ENCODE measurements at places on chromosomes 16 and 17.

DNA sequence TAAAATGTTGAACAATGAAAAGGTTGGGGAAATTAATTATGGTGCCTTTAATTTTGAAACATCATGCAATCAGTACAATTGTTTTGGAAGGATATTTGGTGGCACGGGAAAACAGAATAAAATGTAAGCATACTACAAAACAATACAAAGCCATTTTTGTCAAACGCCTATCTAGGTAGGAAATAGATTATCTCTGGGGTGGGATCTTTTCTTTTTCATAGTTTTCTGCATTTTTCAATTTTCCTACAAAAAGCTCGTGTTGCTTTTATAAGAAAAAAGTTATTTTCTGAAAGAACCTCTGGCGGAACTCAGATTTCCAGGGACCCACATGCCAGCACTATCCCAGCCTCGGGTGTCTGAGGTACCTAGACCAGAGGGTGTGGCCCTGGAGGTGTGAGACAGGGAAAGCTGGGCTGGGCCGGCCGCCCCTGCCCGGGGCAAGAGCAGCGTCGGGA is 961 bp upstream of the MAP3K3 start:
- no peak for DNase-seq

DNA sequence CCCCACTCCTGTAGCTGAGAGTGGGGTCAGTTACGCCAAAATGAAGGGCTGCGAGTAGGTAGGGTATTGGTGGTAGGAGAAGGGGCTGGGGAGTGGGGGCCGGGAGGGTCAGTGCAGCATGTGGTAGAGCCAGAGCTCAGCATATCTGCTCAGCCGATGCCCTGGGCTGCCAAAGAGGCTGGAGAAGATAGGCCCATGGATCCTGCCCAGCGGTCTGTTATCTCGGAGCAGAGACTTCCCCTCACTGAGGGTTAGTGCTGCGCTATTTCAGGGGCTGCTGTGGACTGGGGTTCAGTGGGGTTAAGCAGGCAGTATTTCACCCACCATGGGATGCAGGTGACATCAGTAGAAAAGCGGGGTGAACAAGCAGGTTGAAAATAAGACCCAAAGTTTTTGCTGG is 19.7 kb downstream of the RHBDL3 start:
- no peak for DNase-seq

GRCh38 chr17:83176623-83177583 is 97.5 kb downstream of the METRNL start:
- no peak for DNase-seq

- DNase-seq = no peak
Observed at GRCh38 chr16:8648877-8649276, 25.5 kb upstream of the ABAT start.

DNA sequence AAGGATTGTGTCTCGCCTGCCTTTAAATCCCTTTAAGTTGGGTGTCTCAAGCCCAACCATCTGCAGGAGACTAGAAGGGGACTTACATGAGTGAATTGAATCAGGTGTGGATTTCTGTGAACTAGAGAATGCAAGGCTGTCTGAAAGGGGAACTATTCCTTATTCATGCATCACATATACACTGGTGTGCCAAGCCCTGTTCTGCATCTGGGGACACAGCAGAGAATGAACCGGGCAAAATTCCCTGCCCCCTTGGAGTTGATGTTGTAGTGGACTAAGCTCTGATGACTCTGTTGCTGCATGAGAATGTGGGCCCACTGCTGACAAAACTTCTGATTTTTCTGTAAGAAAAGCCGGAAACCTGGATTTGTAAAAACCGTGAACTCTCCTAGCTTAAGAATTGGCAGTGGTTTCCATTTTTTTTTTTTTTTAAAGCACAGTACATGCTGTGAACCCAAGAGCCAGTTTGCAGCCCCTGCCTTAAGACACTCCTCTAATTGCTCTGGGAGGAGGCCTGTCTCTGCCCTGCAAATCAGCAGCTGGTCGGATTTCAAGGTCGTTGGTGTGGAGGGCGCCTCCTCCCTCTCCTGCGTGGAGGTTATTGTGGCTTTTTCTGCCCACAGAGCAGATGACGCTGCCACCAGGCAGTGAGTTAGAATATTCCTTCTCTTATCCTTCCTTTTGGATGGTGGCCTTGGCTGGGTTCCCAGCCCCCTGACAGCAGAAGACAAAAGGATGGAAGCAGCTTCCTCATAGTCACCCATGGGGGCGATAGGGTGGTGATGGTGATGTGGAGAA is 131.0 kb downstream of the PRKCB start:
- no peak for DNase-seq

DNA sequence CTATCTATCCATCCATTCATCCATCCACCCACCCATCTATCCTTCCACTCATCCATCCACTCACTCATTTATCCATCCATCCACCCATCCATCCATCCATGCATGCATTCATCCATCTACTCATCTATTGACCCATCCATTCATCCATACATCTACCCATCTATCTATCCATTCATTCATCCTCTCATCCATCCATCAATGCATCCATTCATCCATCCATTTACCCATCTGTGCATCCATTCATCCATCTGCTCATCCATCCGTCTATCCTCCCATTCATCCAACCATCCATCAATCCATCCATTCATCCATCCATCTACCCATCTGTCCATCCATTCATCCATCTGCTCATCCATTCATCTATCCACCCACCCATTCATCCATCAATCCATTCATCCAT is 224.5 kb upstream of the MAF start:
- DNase-seq = no peak

GRCh38 chr16:85720302-85720637 is 30.6 kb downstream of the C16orf74 start:
- no peak for DNase-seq

DNA sequence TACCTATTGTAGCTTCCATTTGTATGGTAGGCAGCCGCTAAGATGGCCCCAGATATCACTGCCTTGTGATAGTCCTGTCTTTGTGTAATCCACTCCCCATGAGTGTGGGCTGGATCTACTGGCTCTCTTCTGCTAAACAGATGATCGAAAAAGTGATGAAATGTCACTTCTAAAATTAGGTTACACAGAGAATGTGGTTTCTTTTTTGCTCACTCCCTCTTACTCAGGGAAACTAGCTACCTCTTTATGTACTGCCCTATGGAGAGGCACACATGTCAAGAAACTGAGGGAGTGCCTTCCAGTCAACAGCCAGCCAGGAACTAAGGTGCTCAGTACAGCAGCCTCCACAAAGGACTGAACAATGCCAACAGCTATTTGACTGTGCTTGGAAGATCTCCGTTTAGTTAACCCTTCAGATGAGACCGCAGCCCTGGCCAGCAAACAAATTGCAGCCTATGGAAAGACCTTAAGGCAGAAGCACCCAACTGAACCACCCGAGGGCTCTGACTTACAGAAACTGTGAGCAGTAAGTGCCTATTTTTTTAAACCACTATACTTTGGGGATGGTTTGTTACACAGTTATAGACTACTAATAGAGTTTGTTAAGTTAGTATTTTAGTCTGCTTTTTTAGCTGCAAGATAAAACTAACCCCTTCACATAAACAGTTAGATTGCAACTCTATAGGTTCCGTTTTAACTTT is 113.2 kb upstream of the MAF start:
- DNase-seq = no peak

GRCh38 chr17:5883775-5884665 is 186.2 kb upstream of the WSCD1 start:
- DNase-seq = no peak

- no peak for DNase-seq
Observed at GRCh38 chr17:37673386-37673785, 30.1 kb upstream of the DDX52 start.

GRCh38 chr16:31333686-31334649 is 21.0 kb upstream of the ITGAX start:
- no peak for DNase-seq

DNA sequence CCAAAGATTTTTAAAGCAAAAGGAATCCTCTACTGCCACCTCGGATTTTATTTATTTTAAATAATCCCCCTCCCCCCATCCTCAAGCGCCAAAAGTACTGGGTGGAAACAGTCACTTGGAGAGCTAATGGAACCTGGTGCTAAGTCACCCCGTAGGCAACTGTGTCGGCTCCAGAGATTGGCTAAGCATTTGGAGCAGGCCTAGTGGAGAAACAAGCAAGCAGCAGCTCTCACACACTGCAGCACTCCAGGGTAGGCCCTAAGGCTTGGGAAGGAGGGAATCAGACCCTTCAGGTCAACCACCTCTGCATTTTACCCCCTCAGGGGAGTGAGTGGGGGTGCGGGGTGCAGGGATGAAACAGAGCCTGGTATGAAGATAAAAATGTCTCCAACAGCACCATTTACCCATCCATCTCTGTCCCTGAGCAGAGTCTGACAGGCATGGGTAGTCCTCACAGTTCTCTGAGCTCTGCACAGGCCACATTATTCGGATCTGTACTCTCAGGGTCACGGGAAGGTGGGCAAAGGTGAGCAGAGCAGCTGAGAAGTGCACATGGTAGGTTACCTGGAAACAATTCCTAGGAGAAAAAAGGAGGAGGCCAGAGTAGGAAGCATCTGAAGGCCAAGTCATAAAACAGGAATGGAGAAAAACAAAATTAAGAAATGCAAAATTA is 27.2 kb upstream of the STAC2 start:
- DNase-seq = no peak

GRCh38 chr16:53664724-53665345 is 38.8 kb downstream of the RPGRIP1L start:
- DNase-seq = no peak
